ENCODE measurements at places on chromosomes 6 and 20.

DNA sequence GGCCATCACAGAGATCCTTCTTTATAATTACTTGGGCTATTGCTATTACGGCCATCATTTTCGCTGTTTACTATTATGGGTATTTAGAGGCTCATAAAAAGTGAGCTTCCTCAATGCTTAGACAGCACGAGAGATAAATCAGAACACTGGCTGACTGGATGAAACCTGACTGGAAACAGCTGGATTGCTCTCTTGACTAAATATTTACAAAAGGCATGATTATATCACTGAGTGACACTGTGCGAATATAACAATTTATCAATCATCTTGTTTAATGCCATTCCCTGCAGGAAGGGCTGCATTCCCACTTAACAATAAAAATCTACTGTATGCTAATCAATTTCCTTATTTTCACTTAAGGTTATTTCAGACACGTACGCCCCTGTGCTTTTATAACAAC, 260.1 kb upstream of the ARID1B start:
- no peak for DNase-seq

- DNase-seq, result no peak
Measured at GRCh38 chr20:38304845-38305447, 990 bp downstream of the BPI start.

- no peak for DNase-seq
Measured at GRCh38 chr6:149727793-149728498, 10.0 kb upstream of the LATS1 start.

DNA sequence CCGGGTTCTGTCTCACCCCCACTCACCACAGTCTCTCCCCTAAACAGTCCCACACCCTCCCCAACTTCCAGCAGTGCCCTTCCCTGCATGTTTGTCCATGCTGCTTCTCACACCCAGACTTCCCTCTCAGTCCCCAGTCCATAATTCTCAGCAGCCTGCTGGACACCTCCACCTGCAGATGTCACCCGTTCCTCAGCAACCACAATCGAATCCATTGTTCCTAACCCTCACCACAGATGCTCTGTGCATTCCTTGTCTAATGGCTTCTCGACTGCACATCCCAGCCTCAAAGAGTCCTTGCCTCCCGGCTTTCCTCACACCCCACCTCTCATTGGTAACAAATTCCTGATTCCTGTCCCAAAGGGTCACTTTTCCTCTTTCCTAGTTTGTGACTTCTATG, 55.6 kb downstream of the GOPC start:
- DNase-seq, result no peak

GRCh38 chr6:27553123-27553904, 80.4 kb upstream of the ZNF184 start:
- DNase-seq, result no peak

- DNase-seq, result no peak
Measured at GRCh38 chr20:44075191-44075949, 111.6 kb downstream of the JPH2 start.

DNA sequence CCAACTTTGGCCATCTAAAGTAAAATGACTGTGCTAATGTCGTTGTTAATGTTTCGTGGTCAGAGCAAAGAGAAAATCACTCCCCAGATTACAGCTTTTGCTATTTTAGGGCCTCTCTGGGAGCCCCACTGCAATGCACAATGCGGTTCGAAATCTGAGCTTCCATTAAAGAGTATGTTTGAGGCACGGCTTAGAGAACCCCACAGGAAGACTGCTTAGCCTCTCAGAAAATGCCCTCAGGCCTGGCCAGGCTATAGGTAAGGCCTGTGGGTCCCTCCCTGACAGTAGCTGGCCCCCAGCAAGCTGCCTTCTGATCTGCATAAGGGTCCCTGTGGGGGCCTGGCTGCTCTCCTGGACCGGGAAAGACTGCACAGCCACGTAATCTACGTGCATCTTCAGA, 274.6 kb downstream of the PTPRT start:
- no peak for DNase-seq

DNA sequence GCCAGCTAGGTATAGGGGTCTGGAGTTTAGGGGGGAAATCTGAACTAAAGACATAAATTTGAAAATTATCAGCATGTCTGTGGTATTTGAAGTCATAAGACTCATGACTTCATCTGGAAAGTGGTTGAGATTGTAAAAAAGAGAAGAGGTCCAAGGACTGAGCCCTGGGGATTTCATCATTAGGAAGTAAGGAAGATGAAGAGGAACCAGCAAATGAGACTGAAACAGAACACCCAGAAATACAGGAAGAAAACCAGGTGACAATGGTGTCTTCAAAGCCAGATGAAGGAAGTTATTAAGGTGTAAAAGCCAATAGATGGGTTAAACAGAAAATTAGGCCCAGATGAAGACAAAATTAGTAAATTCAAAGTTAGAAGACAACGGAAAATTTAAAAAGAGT, 49.1 kb upstream of the UBR2 start:
- DNase-seq, result no peak

- DNase-seq, result peak; percentile 95
Measured at GRCh38 chr6:31541658-31542521, at the start of gene DDX39B. TSS of gene DDX39B (minus strand) at chr6:31542003. CDS start at chr6:31540532, 1,471 bp downstream.

GRCh38 chr6:128209771-128210170, 308.9 kb upstream of the THEMIS start:
- DNase-seq, result no peak

GRCh38 chr6:114638341-114638740, 295.5 kb upstream of the HS3ST5 start:
- no peak for DNase-seq

DNA sequence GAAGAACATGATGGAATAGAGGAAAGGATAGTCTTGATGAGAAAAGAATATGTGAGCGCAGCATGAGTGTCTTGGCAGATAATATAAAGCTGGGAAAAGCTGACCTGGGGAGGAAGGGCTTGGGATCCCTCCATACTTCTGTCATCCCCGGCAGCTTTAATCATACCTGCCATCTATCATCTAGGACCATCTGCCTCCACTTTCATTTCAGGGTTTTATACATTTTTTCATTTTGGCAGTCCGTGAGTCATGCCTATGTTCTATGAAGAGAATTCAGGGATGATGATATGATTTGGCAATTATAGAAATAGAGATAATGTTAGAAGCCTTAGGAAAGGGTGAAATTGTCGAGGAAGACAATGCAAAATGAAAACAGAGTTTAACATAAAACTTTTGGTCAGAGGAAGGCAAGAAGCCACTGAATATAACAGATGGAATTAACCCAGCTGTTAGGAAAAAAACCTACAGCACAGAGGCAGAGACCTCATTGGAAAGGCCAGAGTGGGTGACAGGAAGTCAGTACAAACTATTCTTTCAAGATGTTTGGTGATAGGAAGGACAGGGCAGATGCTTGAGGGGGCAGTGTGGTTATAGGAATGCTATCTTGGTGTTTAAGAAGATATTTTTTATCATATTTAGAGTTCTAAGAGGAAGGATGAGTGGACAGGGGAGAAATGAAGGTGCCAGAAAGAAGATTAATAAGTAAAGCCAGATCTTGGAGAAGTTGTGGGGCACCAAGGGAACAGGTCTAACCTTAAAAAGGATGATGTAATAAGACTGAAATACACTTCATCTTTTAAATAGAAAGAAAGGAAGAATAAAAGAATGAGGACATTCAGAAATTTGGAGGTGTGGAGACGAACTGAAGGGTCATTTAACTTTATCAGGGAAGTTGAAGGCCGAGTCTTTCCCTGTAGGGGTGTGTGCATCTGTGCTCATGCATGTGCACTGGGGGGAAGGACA, 37.8 kb downstream of the MARCKS start:
- DNase-seq, result no peak

GRCh38 chr6:79571030-79571367, 33.8 kb upstream of the LCA5 start:
- DNase-seq, result no peak

GRCh38 chr6:1477432-1478090, 88.2 kb downstream of the FOXF2 start:
- DNase-seq, result no peak
